ENCODE measurements at places on chromosomes 11 and 22. TPM values are rescaled to one million over a fixed set of nuclear protein-coding genes. Genes with fewer than 3 reads are reported as not detected.
A peak's percentile ranks its signal among the peaks of the same experiment; 100 is the strongest.

NXPE1 gene
- not detected for total RNA-seq

RNH1 gene
- total RNA-seq, result 150 TPM

DDTL gene
- total RNA-seq, result 0.55 TPM

ZBTB16 gene
- total RNA-seq, result 197 TPM

NRXN2 gene
- 20.5 TPM for total RNA-seq

KCNJ1 gene
- not detected for total RNA-seq

GAB4 gene
- not detected for total RNA-seq

DNA sequence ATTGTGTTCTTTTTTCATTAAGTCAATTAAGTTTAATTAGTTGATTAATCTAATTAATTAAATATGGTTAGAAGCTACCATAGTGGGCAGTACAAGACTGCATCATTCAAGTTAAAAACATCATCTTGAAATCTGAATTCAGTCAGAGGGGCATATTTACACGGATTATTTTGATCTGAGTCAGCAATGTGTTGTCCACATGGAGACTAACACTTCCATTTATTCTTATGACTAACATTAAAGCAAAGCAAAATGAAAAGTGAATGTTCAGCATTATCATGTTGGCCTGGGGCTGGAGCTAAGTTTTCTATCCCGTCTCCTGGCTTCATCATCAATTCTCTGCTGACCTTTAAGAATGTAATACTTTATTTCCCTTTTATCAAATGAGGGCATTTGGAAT lies 17.3 kb downstream of the FLI1 start:
- H3K27ac ChIP-seq, result no peak overlapping the region
- H3K27me3 ChIP-seq, result no peaks in the 10 kb centered on the region
- H3K4me1 ChIP-seq, result no peaks in the 10 kb centered on the region
- no peak for DNase-seq
- H3K36me3 ChIP-seq, result no peaks in the 10 kb centered on the region

DNA sequence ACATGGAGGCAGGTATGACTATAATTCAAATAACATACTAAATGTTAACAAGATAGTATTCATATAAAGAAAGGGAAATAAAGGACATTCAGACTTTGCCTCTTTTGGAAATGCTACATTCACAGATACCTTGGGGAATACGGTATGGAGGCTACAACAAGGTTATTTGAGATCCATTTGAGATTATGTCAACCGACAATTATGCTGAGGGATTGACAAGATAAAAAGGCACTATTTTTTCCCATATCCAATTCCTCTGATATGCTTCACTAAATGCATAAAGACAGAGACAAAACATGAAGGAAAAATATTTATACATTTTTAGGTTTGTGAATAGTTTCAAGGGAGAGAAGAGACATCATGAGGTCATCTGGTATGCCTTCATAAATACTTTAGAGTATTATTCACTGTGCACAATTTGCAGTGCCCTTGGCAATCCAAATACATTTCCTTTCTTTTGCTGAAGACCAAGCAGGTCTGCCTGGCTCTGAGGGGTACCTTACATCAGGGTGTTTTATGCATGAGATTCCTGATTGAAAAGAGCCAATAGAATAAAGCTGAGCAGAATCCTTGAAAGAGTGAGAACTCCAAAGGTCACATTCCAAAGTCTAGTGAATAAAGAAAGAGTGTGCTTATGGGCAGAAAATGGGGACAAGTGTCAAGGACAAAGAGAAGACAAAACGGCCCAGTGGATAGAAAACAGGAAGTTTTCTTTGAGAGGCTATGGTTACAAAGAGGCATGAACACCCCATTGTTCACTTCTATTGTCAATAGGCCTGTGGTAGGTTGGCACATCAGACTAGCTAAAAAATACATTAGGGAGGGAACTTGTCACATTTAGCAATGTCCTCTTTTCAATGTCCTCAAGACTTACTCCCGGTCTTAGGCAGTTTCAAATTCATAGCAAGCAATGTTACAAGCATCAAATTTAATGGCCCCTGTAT lies 455.8 kb downstream of the LRRC4C start:
- DNase-seq, result no peak
- H3K4me1 ChIP-seq, result no peaks in the 10 kb centered on the region
- no peak overlapping the region for H3K27ac ChIP-seq
- H3K36me3 ChIP-seq, result no peaks in the 10 kb centered on the region
- no peak overlapping the region for H3K4me3 ChIP-seq

DNA sequence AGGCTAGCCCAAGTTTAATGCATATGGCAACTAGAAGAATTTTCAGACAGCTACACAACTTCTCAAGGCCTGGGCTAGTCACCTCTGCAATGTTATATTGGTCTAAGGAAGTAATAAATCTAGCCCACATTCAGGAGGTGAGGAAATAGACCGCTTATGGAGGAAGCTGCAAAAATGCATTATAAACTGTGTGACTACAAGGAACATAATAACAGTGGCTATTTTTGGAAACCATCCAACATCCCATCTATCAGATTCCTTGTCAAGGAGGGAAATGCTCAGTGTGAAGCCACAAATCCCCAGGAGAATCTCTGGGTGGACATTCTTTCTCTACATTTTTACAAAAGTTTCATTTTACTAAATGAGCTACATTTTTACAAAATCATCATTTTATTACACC lies 76.1 kb downstream of the BBOX1 start:
- no peaks in the 10 kb centered on the region for H3K4me1 ChIP-seq
- DNase-seq, result no peak
- H3K4me3 ChIP-seq, result no peak overlapping the region
- no peaks in the 10 kb centered on the region for H3K27me3 ChIP-seq
- H3K27ac ChIP-seq, result no peak overlapping the region
- no peaks in the 10 kb centered on the region for H3K36me3 ChIP-seq

DNA sequence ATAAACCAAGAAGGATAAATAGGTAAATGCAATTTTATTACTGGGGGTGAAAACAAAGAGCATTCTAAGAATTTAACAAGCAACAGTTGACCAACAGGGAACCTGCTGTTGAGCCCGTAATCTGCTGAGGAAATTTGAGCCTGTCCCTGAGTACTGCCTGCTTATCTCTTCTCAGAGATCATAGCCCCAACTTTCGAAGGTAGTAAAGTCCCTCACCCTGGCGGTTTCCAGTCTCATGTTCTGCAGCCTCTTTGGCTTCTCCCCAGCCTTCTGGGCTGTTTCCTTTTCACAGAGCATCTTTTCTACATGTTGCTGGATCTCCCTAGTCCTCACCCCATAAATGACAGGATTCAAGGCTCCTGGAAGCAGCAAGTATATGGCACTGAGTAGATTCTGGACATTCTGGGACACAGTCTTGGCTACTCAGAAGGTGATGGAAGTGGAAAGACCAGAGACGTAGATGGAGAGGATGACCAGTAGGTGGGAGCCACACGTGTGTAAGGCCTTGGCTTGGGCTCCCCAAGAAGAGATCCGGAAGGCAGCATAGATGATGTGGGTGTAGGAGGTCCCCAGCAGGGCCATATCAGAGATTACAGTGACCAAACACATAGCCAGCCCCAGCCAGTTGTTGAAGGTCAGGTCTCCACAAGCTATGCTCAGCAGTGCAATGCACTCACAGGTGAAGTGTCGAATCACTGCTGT lies 51.6 kb downstream of the RRM1 start:
- H3K4me3 ChIP-seq, result no peak overlapping the region
- no peak for DNase-seq
- no peak overlapping the region for H3K27ac ChIP-seq

GRCh38 chr11:71188073-71188472 lies 64.3 kb downstream of the SHANK2 start:
- no peaks in the 10 kb centered on the region for H3K36me3 ChIP-seq
- H3K27ac ChIP-seq, result no peak overlapping the region
- H3K4me1 ChIP-seq, result no peaks in the 10 kb centered on the region

DNA sequence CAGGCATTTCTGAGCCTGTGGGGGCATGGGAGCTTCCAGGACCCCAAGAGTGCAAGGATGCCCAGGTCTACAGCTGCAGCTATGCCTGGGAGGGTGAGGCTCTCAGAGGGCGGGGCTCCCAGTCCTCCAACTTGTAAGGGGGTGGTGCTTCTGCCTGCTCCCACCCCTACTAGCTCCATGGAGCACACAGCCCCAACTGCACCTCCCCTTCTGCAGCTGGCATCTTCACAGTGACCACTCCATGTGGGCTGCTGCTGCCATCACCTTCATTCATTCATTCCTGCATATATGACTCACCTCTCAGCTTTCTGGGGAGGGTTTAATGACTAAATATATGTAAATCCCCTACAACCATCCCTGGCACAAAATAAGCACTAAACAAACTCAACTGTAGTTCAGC lies 43.8 kb downstream of the CHST1 start:
- DNase-seq, result no peak
- no peak overlapping the region for H3K27ac ChIP-seq
- no peaks in the 10 kb centered on the region for H3K36me3 ChIP-seq
- no peaks in the 10 kb centered on the region for H3K4me1 ChIP-seq

- H3K27me3 ChIP-seq, result no peaks in the 10 kb centered on the region
- H3K4me1 ChIP-seq, result no peaks in the 10 kb centered on the region
- no peak overlapping the region for H3K4me3 ChIP-seq
- H3K27ac ChIP-seq, result no peak overlapping the region
- DNase-seq, result no peak
- H3K36me3 ChIP-seq, result no peaks in the 10 kb centered on the region
Measured at GRCh38 chr22:44632541-44633396, 69.2 kb upstream of the PRR5 start.

- H3K27me3 ChIP-seq, result no peaks in the 10 kb centered on the region
- H3K4me1 ChIP-seq, result no peaks in the 10 kb centered on the region
- H3K4me3 ChIP-seq, result no peak overlapping the region
- no peak for DNase-seq
- H3K36me3 ChIP-seq, result no peaks in the 10 kb centered on the region
Measured at GRCh38 chr11:112516261-112516660, 255.6 kb upstream of the PLET1 start.

GRCh38 chr22:30596886-30597285 lies 5.2 kb upstream of the PES1 start:
- H3K27ac ChIP-seq, result no peak overlapping the region
- no peaks in the 10 kb centered on the region for H3K27me3 ChIP-seq
- H3K4me3 ChIP-seq, result no peak overlapping the region

GRCh38 chr11:112637076-112637475 lies 324.1 kb upstream of the NCAM1 start:
- H3K4me3 ChIP-seq, result no peak overlapping the region
- H3K36me3 ChIP-seq, result no peaks in the 10 kb centered on the region
- H3K27me3 ChIP-seq, result no peaks in the 10 kb centered on the region
- no peak overlapping the region for H3K27ac ChIP-seq
- no peaks in the 10 kb centered on the region for H3K4me1 ChIP-seq

GRCh38 chr22:33919391-33920196 lies 682 bp downstream of the LARGE1 start:
- H3K36me3 ChIP-seq, result no peaks in the 10 kb centered on the region
- H3K27me3 ChIP-seq, result no peaks in the 10 kb centered on the region
- H3K4me1 ChIP-seq, result peaks cover 46% of the 10 kb centered on the region
- peak; percentile 79 for DNase-seq

- no peak overlapping the region for H3K4me3 ChIP-seq
- H3K4me1 ChIP-seq, result peaks cover 7% of the 10 kb centered on the region
- H3K36me3 ChIP-seq, result no peaks in the 10 kb centered on the region
Measured at GRCh38 chr11:4508886-4509285, 26.4 kb downstream of the OR52K1 start.

DNA sequence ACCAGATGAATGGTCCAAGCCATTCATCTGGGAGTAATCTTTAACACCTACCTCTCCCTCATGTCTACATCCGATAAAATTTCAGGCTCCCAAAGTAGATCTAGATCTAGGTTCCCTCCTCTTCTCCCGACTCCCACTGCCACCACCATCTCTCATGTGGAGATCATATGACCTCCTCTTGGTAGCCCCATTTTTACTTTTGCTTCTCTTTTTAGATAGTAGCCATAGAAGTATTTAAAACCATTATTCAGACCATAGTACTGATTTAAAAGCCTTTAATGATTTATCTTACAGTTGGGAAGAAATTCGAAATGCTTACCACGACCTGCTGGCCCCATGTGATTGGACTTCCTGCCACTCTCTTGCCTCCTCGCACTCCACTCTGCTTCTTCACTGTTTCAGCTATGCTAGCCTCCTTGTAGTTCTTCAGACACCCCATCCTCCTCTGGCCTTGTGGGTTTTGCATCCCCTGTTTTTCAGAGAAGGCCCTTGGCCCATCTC lies 98.5 kb downstream of the RASSF10 start:
- H3K4me3 ChIP-seq, result no peak overlapping the region
- peaks cover 4% of the 10 kb centered on the region for H3K4me1 ChIP-seq
- H3K27ac ChIP-seq, result no peak overlapping the region
- H3K36me3 ChIP-seq, result no peaks in the 10 kb centered on the region

- DNase-seq, result no peak
- no peaks in the 10 kb centered on the region for H3K4me1 ChIP-seq
- no peak overlapping the region for H3K27ac ChIP-seq
Measured at GRCh38 chr11:75078233-75078632, 18.4 kb downstream of the OR2AT4 start.

GRCh38 chr22:25069758-25070481 lies 117.4 kb downstream of the KIAA1671 start:
- no peaks in the 10 kb centered on the region for H3K36me3 ChIP-seq
- no peaks in the 10 kb centered on the region for H3K27me3 ChIP-seq
- H3K27ac ChIP-seq, result no peak overlapping the region

GRCh38 chr11:105611572-105612441 lies 1.9 kb downstream of the GRIA4 start:
- H3K27me3 ChIP-seq, result peaks cover 6% of the 10 kb centered on the region
- H3K4me3 ChIP-seq, result peak overlapping the region; percentile 10
- no peaks in the 10 kb centered on the region for H3K36me3 ChIP-seq

GRCh38 chr11:46901156-46901555 lies 17.2 kb downstream of the LRP4 start:
- peaks cover 2% of the 10 kb centered on the region for H3K4me1 ChIP-seq
- no peak overlapping the region for H3K4me3 ChIP-seq
- no peaks in the 10 kb centered on the region for H3K36me3 ChIP-seq
- H3K27ac ChIP-seq, result no peak overlapping the region
- no peak for DNase-seq
- H3K27me3 ChIP-seq, result no peaks in the 10 kb centered on the region

DNA sequence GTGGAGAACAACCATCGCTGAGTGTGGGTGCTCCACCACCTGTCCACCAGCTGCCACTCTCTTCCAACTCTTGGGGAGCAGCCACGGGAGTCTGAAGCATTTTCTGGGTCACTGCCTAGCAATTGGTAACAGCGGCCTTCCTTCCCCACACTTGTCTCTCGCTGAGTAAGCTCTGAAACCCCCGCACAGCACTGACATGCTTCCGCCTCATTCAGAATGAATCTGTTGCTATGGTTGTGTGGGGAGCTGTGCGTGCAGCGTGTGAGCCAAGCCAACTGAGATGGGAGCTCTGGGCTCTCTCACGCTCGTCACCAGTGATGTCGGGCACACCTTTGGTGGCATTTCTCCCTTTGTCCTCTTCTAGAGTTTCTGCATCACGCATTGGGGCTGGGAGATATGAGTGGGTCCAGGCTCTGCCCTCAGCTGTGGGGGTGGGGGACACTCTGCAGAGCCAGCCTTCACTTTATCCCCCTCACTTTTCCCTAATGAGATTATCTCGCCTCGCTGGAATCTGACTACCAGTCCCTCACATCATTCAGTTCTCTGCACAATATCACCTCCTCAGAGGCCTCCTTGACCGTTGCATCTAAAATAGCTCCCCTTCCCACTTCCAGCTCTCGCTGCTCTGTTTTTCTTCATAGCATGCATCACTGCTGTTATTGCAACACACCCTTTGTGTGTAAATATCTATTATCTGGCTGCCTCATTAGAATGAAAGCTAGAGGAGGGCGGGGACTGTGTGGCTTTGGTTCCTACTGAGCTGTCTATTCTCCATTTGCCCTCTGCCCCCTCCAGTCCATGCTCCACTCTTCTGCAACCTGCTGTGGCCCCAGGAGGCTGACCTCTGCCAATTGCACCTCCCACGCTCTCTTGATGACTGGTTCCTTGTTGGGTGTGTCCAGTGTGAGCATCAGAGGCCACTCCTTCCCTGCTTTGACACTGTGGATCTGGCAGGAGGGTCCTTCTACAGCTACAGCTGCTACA lies 569.9 kb upstream of the CADM1 start:
- no peak overlapping the region for H3K27ac ChIP-seq
- no peak for DNase-seq
- H3K4me3 ChIP-seq, result no peak overlapping the region
- no peaks in the 10 kb centered on the region for H3K36me3 ChIP-seq
- H3K4me1 ChIP-seq, result no peaks in the 10 kb centered on the region
- peaks cover 34% of the 10 kb centered on the region for H3K27me3 ChIP-seq

Measured in sigmoid colon (tissue), 7 donors.